ENCODE measurements at places on chromosomes 2 and 18. TPM values are rescaled to one million over a fixed set of nuclear protein-coding genes. Genes with fewer than 3 reads are reported as not detected.

The CCDC148 gene
- 1.2 TPM for total RNA-seq

The SLC19A3 gene
- 18.3 TPM for total RNA-seq

The CRYGC gene
- total RNA-seq: not detected

DNA sequence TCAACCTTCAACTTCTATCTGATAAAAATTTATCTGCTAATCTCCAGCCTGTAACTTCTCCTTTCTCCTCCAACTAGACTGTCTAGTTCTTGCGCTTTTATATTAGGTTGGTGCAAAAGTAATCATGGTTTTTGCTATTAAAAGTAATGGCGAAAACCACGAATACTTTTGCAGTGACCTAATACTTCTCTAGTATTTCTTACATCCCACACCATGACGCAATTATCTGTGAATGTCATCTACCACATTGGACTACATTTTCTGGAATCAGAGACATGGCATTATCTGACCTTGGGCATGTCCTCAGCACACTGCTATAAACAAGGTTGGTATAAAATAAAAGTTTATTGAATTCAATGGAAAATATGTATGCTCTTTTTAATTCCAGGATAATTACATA, 370.2 kb upstream of the LYPD1 start:
- no peak for DNase-seq

DNA sequence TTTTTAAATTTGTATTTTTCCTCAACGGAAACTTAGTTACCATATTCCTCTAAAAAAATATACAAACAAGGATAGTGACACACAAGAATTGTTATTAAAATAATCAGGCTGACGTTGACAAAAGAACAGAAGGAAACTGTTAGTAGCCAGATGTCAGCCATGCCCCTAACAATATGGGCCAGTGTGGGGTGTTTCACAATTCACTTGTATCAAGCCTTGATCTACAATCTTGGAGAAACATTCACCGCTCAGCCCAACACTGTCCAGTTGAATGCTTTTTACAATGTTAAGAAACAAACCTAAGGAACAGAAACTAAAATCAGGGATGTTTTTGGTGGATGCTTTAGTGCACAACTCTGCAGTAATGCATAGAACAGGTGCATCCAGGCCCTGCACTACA, 44.6 kb downstream of the TMEFF2 start:
- DNase-seq: no peak

DNA sequence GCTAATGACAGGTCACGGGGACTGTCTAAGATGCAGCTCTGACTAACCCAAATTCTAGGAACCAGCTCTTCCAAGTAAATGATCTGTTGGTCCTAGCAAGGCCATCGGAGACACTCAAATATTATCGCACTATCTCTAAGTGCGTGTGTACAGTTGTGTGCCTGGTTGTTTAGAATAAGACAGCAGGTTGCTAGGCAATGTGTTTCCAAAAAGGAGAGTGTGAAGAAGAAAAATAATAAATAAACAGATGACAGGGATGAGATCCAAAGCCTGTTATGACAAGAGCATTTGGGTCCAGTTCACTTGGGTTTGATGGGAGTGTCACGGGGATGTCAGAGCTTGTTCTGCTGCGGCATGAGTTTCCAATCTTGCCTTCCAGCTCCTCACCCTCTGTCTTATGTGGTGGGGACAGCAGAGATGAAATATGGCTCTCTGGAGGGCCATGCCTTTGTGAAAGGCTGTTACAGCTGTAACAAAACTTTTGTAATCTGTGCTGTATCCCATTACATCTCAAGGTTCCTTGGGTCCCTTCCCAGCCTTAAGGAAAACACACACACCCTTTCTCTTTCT, 127.5 kb upstream of the TNP1 start:
- DNase-seq: peak; percentile 99

DNA sequence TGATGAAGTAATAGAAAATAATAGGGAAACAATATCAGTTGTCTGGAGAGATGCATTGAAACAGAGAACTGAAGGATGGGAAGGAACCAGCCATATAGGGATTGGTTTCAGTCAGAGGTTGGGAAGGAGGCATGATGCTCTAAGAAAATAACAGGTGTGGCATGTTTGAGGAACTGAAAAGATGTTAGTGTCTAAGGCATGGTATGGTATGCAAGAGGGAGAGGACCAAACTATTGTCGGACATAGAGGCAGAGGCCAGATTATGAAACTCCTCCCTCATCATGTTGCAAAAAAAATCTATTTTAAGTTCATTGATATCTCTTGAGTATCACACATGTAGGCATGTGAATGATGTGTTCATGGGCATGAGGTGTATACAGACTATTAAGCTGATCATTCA, 48.9 kb upstream of the EMILIN2 start:
- DNase-seq: no peak

GRCh38 chr18:9689253-9689652, 18.8 kb upstream of the RAB31 start:
- DNase-seq: no peak

DNA sequence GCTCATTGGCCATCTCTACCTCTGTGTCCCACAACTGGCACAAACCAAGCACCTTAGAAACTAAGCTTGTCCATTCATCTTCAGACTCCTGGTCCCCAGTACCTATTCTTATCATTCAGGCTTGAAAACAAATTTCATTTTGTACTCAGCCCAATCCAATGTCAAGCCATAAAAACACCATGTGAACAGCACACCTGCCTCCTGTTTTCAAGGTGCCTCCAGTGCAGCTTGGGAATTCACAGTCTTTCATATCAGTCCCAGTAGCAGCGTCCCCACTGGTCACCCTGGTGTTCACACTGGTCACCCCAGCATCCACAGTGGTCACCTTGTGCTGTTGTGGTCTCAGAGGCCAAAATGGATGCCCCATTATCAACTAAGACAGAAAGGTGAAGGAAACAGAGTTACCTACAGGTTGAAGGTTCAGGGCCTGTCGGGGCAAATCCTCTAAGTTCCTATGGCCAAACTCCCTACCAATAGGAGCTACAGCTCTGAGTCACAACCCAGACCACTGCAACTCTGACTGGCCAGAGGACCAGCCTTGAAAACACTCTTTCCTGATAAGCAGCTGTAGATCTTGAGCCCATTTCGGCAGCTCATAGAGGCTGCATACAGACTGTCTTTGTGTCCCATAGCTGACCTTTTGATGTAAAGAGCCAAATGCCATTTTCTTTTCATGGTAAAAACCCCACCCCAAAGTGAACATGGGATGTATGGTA, 259.5 kb upstream of the RAB12 start:
- no peak for DNase-seq

All from skin of body (tissue), 3 donors.